ENCODE measurements at places on chromosomes 1 and 21. TPM values are rescaled to one million over a fixed set of nuclear protein-coding genes. Genes with fewer than 3 reads are reported as not detected.

DNA sequence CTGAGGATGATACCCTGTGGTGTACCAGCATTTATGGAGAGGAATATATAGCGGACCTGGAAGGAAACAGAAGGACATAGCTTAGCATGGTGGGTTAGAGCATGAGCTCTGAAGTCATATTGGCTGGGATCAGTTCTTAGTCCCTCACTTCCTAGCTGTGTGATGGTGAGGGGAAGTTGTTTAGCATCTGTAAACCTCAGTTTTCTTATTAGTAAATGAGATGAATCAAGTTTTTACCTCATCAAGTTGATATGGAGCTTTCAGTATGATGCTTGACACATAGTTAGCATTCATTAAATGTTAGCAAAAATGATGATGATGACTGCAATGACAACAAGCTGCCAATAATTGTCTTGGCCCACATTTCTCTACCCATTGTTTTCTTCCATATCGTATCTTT lies 84.8 kb downstream of the NEK7 start:
- peaks cover under 1% of the 10 kb centered on the region for H3K36me3 ChIP-seq
- DNase-seq = no peak
- no peak overlapping the region for H3K27ac ChIP-seq
- no peaks in the 10 kb centered on the region for H3K27me3 ChIP-seq
- no peak overlapping the region for H3K4me3 ChIP-seq

Gene LMX1A
- not detected for total RNA-seq

Gene RPL22
- 272 TPM for total RNA-seq

DNA sequence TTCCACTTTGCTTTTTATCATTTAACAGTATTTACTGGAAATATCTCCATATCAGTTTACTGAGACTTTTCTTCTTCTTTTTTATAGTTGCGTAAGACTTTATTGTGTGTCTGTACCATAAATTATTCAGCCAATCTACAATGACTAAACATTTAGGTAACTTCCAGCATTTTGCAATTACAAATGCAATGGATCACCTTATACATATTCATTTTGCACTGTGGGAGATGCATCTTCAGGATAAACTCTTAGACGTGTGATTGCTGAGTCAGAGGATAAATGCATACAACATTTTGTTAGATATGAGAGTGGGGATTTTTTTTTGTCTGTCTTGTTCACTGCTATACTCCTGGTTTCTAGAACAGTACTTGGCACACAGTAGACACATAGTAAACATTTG lies 95.7 kb upstream of the GCLM start:
- no peaks in the 10 kb centered on the region for H3K27me3 ChIP-seq
- H3K27ac ChIP-seq = no peak overlapping the region
- no peaks in the 10 kb centered on the region for H3K4me1 ChIP-seq

Gene S100A16
- total RNA-seq = 119 TPM

Gene OR2M7
- total RNA-seq = not detected

Gene NDUFS5
- total RNA-seq = 278 TPM

GRCh38 chr1:113219377-113219776 lies 146.4 kb downstream of the LRIG2 start:
- H3K27ac ChIP-seq = no peak overlapping the region
- no peaks in the 10 kb centered on the region for H3K27me3 ChIP-seq
- H3K4me3 ChIP-seq = no peak overlapping the region
- H3K4me1 ChIP-seq = no peaks in the 10 kb centered on the region
- no peaks in the 10 kb centered on the region for H3K36me3 ChIP-seq

DNA sequence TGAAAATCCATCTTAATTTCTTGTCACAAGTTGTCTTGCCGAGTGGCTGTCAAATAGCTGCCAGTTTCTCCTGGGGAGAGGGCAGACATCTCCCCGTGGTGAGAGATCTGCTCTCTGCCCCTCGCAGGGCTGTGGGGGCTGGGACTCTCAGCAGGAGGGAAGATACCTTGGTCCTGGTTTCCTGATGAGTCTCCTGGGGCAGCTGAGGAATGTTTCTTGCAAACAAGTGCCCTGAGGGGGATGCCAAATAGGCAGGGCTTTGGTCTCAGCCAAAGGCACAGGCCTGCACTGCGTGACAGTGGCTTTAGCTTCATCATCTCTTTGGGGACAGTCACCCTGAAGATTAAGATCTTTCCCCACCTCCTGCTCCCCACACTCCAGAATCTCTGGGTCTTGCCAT lies 40.9 kb downstream of the SYT6 start:
- no peaks in the 10 kb centered on the region for H3K4me1 ChIP-seq
- no peaks in the 10 kb centered on the region for H3K27me3 ChIP-seq
- no peak for DNase-seq
- no peak overlapping the region for H3K27ac ChIP-seq

DNA sequence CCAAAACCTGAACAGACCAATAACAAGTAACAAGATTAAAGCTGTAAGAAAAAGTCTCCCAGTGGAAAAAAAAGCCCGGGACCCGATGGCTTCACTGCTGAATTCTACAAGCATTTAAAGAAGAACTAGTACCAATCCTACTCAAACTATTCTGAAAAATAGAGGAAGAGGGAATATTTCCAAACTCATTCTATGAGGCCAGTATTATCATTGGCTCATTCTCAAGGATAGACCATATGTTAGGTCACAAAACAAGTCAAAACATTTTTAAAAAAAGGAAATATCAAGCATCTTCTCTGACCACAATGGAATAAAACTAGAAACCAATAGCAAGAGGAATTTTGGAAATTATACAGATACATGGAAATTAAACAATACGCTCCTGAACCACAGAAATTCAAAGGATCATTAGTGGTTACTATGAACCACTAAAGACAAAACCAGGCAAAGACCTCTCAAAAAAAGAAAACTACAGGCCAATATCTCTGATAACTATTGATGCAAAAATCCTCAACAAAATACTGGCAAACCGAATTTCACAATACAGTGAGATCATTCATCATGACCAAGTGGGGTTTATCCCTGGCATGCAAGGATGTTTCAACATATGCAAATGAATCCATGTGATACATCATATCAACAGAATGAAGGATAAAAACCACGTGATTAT lies 13.9 kb upstream of the IL20 start:
- H3K27ac ChIP-seq = no peak overlapping the region
- H3K36me3 ChIP-seq = no peaks in the 10 kb centered on the region
- H3K4me1 ChIP-seq = no peaks in the 10 kb centered on the region
- H3K27me3 ChIP-seq = no peaks in the 10 kb centered on the region
- no peak overlapping the region for H3K4me3 ChIP-seq

GRCh38 chr1:164446020-164446419 lies 113.0 kb upstream of the PBX1 start:
- no peak overlapping the region for H3K4me3 ChIP-seq
- no peak overlapping the region for H3K27ac ChIP-seq
- no peaks in the 10 kb centered on the region for H3K27me3 ChIP-seq
- DNase-seq = no peak

- H3K4me3 ChIP-seq = no peak overlapping the region
- DNase-seq = no peak
- no peaks in the 10 kb centered on the region for H3K27me3 ChIP-seq
- H3K36me3 ChIP-seq = no peaks in the 10 kb centered on the region
- no peaks in the 10 kb centered on the region for H3K4me1 ChIP-seq
- H3K27ac ChIP-seq = no peak overlapping the region
These were observed 89.0 kb upstream of the CHODL start for GRCh38 chr21:18155508-18156193.

Gene OR2T11
- total RNA-seq = not detected

GRCh38 chr1:207702317-207702716 lies 49.5 kb upstream of the CD46 start:
- H3K27ac ChIP-seq = no peak overlapping the region
- no peaks in the 10 kb centered on the region for H3K27me3 ChIP-seq
- H3K4me3 ChIP-seq = no peak overlapping the region

- H3K36me3 ChIP-seq = no peaks in the 10 kb centered on the region
- H3K4me3 ChIP-seq = no peak overlapping the region
- H3K27ac ChIP-seq = no peak overlapping the region
- no peaks in the 10 kb centered on the region for H3K4me1 ChIP-seq
These were observed 834.1 kb upstream of the PRMT6 start for GRCh38 chr1:106222403-106222802.

Gene WNT3A
- 3.1 TPM for total RNA-seq

DNA sequence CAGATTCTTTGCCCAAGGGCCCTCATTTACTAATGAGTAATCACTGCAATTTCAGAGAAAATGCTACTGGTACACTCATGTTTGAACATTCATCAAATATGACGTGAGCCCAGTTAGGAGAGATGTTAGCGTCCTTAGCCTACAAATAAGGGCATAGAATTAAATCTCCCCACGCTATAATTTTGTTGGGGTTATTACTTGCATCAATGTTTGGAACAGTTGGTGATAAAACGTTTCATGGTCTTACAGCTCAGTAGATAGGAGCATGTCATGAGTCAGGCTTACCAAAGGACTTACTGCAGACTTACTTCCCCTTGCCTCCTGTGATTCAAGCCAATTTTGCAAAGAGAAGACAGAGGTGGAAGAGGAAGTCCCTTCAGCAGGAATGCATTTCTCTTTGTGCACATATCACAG lies 304.0 kb downstream of the KIF26B start:
- H3K4me1 ChIP-seq = no peaks in the 10 kb centered on the region
- no peak overlapping the region for H3K27ac ChIP-seq
- no peaks in the 10 kb centered on the region for H3K36me3 ChIP-seq

Gene FCRL3
- 0.61 TPM for total RNA-seq

- no peaks in the 10 kb centered on the region for H3K36me3 ChIP-seq
- H3K27ac ChIP-seq = no peak overlapping the region
- no peak for DNase-seq
- H3K27me3 ChIP-seq = no peaks in the 10 kb centered on the region
These were observed 156.5 kb downstream of the FGGY start for GRCh38 chr1:59453297-59453968.

DNA sequence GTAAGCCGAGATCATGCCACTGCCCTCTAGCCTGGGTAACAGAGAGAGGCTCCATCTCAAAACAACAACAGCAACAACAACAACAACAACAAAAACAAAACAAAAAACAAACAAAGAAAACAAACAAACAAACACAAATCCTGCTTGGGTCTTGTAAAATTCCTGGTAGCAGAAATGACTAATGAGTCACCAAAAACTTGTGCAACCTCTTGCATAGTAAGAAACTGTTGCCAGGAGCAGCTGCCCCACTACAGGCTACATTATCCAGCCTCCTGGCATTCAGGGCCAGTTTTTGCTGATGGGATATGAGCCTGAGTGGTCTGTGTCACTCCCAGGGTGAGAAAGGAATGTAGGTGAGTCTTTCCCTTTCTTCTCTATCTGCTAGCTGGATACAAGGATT lies 245.4 kb downstream of the TNR start:
- peaks cover 16% of the 10 kb centered on the region for H3K27me3 ChIP-seq
- H3K4me1 ChIP-seq = no peaks in the 10 kb centered on the region
- no peak overlapping the region for H3K4me3 ChIP-seq

DNA sequence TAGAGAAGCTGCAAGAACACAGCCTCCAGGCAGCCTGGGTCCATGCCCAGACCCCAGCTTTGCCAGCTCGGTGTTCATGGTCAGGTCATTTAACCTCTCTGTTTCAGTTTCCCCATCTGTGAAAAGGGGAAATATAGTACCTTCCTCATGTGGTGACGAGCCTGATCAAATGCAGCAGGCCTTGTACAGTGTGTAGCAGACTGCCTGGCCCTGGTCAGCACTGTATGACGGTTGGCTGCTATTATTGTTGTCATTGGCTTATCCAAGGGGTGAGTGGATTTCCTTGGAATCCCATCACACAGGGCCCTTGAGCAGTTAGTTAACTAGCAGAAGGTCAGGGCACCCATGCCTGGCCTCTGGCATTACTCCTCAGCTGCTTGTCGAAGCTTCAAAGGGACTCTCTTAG lies 6.6 kb upstream of the TMEM51 start:
- DNase-seq = no peak
- no peak overlapping the region for H3K4me3 ChIP-seq
- no peaks in the 10 kb centered on the region for H3K36me3 ChIP-seq
- H3K27me3 ChIP-seq = no peaks in the 10 kb centered on the region
- no peaks in the 10 kb centered on the region for H3K4me1 ChIP-seq

- DNase-seq = no peak
- H3K27me3 ChIP-seq = no peaks in the 10 kb centered on the region
- no peaks in the 10 kb centered on the region for H3K36me3 ChIP-seq
- no peak overlapping the region for H3K27ac ChIP-seq
These were observed 387.4 kb upstream of the PTBP2 start for GRCh38 chr1:96334236-96334557.

GRCh38 chr1:60655679-60656355 lies 426.5 kb upstream of the NFIA start:
- no peaks in the 10 kb centered on the region for H3K27me3 ChIP-seq
- H3K36me3 ChIP-seq = no peaks in the 10 kb centered on the region
- DNase-seq = no peak
- H3K4me1 ChIP-seq = no peaks in the 10 kb centered on the region
- H3K27ac ChIP-seq = no peak overlapping the region

DNA sequence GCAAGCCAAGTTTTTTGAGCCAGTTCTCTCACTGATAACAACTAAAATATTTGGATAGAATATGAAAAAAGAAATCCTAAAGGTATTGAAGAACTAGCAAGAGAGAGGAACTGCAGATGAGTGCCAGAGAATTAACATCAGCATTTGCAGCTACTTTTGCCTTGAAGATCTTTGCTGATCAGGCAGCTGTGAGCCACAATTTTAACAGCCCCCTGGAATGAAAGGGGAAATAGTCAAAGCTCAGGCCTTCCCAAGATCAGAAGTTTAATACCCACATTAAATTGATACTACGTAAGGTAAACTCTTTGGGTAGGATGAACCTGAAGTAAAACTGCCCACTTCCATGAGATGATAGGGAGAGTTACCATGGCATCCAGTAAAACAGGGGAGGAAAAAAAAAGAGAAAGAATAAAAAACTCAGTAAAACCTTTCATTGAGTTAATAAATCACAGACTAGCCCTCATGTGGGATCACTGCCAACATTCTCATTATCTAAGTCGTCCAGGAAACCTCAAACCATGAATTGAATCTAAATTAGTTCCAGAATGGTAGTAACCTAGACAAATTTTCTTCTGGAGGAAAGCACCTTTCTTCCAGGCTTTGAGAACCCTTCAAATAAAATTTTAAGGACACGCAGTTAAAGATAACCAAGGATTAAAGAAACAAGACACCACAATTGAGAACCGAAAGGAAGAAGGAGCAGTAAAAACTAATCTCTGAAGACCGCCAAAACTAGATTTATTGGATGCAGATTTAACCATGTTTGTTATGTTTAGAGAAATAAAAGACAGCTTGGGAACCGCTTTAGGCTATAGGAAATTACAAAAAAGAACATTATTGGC lies 28.3 kb downstream of the SCP2 start:
- no peak overlapping the region for H3K4me3 ChIP-seq
- no peaks in the 10 kb centered on the region for H3K27me3 ChIP-seq
- H3K36me3 ChIP-seq = peaks cover 2% of the 10 kb centered on the region
- H3K4me1 ChIP-seq = no peaks in the 10 kb centered on the region
- peak; percentile 67 for DNase-seq

- DNase-seq = no peak
- no peak overlapping the region for H3K27ac ChIP-seq
- no peaks in the 10 kb centered on the region for H3K4me1 ChIP-seq
- no peak overlapping the region for H3K4me3 ChIP-seq
- no peaks in the 10 kb centered on the region for H3K27me3 ChIP-seq
- H3K36me3 ChIP-seq = no peaks in the 10 kb centered on the region
These were observed 18.6 kb upstream of the NTNG1 start for GRCh38 chr1:107122225-107122624.

Gene KCNJ15
- total RNA-seq = 79.1 TPM

Gene HPCAL4
- 0.43 TPM for total RNA-seq

Gene MYCL
- total RNA-seq = 6.0 TPM

Data from lung (tissue), 17 donors.